ENCODE measurements at places on chromosomes 12 and 14.

DNA sequence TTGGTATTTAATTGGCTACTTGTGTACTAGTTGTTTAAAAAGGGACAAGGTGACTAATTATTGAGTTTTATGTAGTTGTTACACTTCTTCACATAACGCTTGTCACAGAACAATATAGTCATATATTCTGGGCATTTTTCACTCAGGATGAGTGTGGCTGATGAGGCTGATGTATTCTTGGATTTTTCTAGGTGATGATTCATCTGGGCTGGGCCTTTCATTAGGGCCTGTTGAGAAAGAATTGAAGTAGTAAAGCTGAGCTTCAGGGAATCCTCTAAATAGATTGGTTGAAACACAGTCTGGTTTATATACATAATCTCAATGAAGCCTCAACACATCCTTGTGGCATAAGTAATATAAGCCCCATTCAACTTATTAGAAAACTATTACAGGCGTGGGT, 445.7 kb downstream of the DAD1 start:
- DNase-seq = no peak

GRCh38 chr14:55388160-55388559, 23.5 kb downstream of the ATG14 start:
- no peak for DNase-seq

- DNase-seq = no peak
These were observed 8.6 kb downstream of the TC2N start for GRCh38 chr14:91858536-91859275.

GRCh38 chr12:131855521-131856142, 27.4 kb downstream of the MMP17 start:
- DNase-seq = no peak

GRCh38 chr12:10557766-10558165, 52.1 kb downstream of the EIF2S3B start:
- DNase-seq = no peak

GRCh38 chr12:120584343-120585149, 3.3 kb upstream of the POP5 start:
- DNase-seq = peak; percentile 74

DNA sequence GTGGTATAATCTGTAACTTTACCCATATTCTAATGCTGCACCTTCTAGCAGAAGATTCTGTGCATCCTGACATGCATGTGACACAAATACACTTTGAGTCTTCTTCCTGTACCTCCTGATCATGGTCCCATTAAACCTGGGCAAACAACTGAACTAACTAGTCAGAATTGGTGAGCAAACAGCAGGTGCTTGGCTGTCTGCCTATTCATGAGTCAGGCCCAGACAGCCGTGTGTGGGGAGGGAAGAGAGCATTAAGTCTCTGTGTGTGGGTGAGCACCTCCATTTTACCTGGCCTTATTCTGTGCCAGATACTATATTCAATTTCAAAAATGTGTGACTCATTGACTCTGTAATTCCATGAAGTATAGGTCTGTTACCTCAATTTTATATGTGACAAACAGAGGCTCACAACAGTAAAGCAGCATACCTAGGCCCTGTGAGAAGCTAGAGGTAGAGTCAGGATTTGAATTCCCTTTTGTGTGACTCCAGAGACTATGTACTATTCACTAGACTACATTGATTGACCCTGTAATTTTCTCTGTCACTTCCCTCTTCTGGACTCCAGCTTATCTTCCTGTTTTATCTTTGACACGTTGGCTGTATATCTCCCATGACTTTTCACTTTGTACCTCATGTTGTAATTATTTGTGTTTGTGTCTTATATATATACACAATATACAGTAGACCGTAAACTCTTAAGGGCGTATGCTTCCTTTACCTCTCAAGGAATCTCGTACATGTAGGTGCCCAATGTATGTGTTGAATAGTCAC, 32.2 kb downstream of the SUSD6 start:
- peak; percentile 79 for DNase-seq

DNA sequence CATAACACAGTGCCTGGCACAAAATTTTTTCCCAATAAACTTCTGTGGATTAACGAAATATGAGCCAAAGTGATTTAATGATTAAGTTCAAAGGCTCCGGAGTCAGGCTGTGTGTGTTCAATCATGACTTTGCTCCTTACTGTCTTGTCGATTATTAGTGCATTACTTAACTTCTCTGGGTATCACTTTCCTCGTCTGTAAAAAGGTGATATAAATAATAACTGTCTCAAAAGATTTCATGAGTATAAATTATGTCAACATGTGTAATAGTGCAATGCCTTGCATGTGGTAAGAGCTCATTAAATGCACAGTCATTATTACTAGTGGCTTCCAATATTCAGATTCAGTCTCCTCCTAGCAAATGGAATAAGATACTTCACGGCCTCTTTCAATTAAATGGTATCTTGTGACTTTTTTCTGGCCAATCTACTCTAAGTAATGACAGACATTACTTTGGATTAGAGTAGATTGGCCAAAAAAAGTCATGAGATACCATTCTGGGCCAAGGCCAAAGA, 6.8 kb upstream of the IFNG start:
- no peak for DNase-seq

DNA sequence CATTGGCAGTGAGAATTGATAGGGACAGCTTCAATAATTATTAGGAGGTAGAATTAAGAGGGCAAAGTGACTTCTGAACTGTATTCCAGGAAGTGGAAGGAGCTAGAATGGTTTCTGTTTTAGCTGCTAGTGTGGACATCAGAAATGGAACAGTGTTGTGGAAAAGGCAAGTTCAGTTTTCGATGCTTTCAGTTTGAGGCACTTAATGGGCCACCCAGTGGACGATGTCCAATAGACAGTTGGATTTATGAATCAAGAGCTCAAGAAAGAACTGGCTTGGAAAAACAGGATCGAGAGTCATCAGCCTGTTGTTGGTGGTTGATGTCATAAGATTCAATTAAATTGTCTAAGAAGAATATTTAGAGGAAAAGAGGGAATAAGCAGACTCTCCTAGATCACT, 136.3 kb downstream of the DYRK2 start:
- DNase-seq = no peak

GRCh38 chr12:95766356-95767019, 24.1 kb downstream of the NTN4 start:
- DNase-seq = no peak

- DNase-seq = no peak
These were observed 797.6 kb upstream of the TMEM132C start for GRCh38 chr12:127469331-127469730.

- no peak for DNase-seq
These were observed 135.1 kb downstream of the NAV3 start for GRCh38 chr12:77965790-77966189.

DNA sequence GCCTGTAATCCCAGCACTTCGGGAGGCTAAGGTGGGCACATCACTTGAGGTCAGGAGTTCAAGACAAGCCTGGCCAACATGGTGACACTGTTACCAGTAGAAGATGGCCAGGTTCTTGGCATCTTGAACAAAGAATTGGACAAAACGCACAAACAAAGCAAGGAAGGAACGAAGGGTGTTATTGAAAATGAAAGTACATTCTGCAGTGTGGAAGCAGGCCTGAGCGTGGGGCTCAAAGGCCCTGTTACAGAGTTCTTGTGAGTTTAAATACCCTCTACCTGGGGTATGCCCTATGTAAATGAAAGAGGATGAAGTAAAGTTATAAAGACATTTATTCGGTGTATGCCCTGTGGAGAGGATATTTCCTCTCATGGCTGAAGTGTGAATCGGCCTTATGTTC, 20.8 kb upstream of the CDK17 start:
- DNase-seq = no peak

DNA sequence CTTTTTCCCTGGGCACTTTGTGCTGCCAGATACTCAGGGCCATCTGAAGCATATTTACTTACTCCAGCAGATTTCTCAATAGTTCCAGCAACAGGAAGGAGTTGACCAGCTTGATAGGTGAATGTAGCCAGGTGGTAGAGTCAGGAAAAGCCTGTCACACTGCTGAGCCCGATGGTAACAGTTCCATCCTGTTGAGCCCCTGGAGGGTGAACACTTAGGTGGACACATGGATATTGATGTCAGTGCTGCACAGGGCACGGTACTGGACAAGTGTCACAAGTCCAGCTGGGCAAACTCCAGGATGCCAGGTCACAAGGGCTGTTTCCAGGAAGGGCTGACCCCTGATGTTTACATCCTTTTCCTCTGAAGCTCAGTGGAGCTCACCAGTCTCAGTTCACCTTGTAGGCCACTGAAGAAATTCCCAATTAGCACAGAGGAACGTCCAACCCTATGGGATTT, 2.3 kb upstream of the SMOC1 start:
- no peak for DNase-seq

GRCh38 chr14:74155749-74156148, 71.0 kb downstream of the LIN52 start:
- DNase-seq = no peak

- DNase-seq = no peak
These were observed 18.0 kb upstream of the RNASE10 start for GRCh38 chr14:20487396-20487725.

GRCh38 chr12:44502681-44503080, 373.4 kb downstream of the NELL2 start:
- no peak for DNase-seq

DNA sequence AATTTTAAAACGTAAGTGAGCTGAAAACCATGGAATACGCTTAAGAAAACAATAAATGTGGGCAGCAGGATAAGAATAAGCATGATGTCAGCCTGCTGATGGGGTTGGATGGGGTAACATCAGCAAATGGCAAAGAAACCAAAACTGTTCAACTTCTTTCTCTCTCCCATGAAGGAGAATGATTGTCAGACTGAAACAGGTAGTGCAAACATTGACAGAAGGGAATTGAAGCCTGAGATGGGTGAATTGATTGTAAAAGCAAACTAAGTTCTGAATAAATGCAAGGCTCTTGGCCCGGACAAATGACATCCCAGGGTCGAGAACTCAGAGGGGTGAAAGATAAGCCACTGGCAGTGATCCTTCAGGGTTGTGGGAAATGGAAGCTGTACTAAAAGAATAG, 182.6 kb downstream of the ETV6 start:
- DNase-seq = no peak

DNA sequence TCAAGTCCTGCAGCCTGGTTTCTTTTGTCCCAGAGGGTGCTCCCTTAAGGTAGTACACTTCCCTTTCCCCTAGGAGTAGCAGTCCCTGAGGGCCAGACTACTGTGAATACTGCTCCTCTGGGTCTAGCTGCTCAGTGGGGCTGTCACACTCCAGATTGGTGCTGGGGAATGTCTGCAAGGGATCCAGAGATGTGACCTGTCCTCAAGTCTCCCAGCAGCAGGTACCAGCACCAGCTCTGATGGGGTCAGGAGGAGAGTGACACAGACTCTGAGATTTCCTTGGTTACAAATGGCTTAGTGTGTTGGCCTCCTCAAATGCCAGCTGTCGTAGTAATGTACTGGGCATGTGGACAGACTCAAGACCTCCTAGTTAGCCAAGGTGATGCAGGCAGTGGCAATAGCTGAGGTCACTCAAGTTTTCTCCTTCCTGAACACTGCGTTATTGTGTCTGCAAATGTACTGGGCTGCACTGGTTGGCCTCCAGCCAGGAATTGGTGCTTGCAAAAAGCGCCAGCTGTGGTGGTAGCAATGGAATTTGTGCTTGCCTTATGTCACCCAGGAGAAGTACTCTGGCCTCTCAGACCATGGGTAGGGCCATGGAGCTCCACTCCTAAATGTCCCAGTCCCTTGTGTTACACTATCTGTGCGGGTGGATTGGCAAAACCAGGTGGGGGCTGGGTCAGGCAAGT, 36.4 kb upstream of the AEBP2 start:
- no peak for DNase-seq

DNA sequence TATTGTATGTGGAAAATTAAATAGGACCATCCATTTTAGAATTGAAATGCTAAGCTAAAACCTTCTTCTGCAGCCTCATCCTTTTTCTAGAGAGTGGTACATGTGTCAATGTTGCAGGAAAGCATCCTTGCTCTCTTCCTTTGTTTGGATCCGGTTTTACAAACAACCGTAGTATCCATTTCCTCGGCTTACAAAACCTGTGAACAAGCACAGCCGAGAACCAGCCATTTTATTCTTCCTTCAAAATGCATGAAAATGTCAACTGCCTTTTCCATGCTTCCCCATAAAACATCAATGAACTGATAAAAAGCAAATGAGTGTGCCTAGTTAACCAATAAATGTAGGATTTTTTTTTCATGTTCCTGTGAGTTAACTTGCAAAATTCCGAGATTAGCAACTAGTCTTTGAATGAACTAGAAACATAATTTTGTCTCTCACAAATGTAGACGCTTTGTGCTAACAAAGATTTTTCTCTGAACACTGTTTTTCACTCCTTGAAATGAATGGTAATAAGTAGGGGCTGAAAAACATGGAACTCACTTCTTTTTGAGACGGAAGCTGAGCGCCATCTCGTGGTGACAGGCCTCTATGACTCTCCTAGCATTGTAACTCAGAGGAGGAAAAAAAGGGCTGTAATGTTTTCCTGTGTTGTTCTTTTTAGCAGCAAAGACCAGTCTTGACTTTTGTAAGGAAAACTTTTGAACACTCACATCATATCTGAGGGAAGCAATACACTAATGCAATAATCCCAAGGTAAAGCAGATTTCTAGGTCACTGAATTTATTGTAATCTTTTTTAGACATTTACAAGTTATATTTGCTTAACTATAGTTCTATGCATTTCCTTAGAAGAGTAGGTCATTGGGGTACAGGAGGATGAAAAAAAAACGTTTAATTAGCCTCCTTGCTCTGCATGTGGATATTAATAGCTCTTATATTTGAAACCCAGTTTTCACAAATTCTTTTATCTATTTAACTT, 157.4 kb upstream of the FOXG1 start:
- DNase-seq = peak; percentile 48
